ENCODE measurements at places on chromosomes 5 and 9.
A peak's percentile ranks its signal among the peaks of the same experiment; 100 is the strongest.

DNA sequence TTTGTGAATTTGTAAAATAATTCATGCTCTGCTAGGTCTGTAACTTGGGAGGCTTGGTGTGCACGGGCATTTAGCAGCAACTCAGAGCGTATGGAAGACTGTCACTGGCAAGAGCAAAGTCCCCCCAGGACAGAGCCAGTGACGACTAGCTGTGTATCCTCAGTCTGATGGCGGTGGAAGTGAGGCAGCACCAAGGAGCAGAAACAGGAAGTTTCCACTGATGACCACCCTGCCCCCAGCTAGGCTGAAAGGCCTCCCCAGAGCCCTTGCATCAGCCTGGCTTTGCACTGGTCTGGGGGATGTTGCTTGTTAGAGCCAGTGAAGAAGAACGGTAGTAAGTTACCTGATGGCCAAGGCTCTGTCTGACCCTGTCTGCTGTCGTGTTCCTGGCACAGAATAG, 66.8 kb upstream of the ABL1 start:
- no peak for DNase-seq

DNA sequence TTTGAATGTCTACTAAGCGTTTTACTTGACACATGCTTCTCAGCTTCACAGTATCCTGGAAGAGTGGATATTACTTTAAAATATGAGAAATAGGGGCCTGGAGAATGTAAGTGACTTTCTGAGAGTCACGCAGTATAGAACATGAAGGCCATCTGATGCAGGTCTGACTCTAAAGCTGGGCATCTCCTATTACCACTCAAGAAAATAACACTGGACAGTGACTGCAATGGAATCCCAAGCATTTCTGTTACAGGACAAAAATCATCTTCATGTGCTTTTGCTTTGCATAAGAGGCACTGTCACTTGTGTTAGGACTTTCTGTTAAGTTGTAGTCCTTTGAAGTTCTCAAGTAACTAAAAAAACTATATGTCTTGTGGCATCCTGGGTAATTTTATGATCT, 335.5 kb downstream of the FBXL7 start:
- no peak for DNase-seq

DNA sequence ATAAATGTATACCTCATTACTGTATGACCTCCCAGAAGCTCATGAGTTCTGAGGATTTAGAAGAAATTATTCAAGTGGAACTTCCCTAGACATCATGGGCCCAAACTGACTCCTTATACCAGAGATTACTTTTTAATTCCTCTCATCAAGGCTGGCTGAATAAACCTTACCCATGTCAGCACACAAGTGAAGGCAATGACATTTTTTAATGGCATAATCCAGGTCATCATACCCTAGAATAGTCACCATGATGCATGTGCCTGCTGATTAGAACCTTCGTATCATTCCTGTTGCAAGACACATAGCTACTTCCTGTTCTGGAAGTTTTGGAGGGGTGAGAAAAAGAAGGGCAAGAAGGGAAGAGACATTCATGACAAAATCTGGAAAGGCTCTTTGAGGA, 49.8 kb upstream of the IFNK start:
- no peak for DNase-seq

DNA sequence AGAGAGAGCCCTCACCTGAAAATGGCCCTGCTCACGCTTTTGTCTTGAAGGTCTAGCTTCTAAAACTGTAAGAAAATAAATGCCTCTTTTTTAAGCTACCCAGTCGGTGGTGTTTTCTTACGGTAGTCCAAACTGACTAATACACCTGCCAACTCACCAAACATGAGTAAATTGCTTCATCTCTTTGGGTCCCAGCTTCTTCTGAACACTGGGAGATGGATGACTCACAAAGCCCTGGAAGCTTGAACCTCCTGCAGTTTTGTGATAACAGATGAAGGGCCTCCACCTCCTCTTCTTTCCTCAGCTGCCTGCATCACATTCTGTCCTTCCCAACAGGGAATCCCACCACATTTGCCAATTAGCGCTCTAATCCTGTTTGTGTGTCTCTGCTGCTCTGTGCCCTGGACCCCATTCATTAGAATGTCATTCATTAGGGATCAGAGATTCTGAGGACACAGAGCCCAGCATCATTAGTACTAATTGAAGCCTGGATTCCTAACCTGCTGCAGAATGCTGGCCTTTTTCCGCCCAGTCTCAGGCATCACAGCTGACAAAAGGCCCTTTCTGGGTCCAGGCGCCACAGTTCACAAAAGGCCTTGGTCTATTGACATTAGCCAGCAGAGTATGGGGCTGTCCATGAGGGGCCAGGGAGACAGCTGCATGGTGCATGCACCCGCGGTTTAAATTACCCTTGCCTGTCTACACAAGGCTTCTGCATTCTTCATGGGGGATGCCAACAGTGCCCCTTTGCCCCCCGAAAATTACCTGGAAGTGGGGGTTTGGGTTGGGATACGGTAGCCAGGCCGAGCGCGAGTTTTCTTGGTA, 349.3 kb downstream of the SEMA5A start:
- DNase-seq: no peak

GRCh38 chr5:171469326-171469725, 49.9 kb downstream of the FGF18 start:
- no peak for DNase-seq

- DNase-seq: peak; percentile 33
These were observed 15.4 kb downstream of the CDC42SE2 start for GRCh38 chr5:131279204-131279603.

- DNase-seq: no peak
These were observed 1.7 kb downstream of the GFM2 start for GRCh38 chr5:74765201-74765600.

DNA sequence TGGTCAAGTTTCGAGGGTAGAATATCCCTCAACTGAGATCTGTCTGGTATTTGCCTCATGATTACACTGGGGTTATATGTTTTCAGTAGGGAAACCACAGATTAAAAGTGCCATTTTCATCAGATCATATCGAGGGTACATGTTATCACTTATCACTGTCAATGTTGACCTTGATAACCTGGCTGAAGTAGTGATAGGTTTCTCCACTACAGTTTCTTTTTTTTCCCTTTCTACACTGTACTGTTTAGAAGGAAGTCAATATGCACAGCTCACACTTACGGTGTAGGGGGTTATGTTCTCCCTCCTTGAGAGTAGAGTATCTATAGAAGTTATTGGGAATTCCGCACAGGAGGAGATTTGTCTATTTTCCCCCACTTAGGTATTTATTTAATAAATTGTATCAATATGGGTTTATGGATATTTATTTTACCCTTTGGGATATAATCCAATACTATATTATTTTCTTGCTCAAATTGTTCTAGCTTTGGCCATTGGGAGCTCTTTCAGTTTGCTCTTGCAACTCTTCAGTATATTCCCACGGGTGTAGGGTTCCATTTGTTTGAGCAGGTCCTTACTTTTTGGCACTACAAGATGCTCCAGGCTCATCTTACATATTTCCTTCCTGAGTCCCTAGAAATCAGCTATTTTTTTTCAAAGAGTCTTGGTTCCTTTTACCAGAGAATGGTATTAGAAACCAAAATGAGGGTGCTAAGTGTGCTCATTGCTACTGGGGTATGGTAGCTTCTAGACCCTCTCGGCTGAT, 444.5 kb downstream of the RAB3C start:
- DNase-seq: no peak

- no peak for DNase-seq
These were observed 186.3 kb upstream of the EGFLAM start for GRCh38 chr5:38071831-38072694.

GRCh38 chr5:98468188-98468869, 305.1 kb upstream of the RGMB start:
- no peak for DNase-seq

- no peak for DNase-seq
These were observed 175.1 kb downstream of the ACER2 start for GRCh38 chr9:19583890-19584289.

GRCh38 chr9:30732060-30732459, 1652.4 kb upstream of the ACO1 start:
- DNase-seq: no peak

DNA sequence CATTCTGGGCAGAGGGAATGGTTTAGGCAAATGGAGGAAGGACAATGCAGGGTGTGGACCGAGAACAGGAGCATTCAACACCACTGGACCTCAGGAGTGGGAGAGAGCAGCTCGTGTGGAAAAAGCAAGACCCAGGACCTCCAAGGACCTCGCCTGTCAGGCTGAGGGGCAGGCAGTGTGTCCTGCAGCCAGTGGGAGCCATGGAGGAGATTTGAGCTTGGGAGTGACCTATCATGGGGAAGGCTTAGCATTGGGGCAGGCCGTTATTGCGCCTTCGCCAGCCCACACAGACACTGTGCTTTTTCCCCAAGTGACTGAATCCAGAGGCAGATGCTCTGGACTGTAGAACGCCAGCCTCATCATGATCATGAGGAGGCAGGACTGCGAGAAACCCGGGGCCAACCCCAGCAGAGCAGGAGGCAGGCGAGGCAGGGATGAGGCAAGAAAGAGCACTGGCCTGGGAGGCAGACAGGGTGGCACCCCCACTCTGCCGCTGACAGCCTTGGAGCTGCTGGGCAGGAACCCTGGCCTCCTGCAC, 3.3 kb downstream of the CDHR2 start:
- no peak for DNase-seq

DNA sequence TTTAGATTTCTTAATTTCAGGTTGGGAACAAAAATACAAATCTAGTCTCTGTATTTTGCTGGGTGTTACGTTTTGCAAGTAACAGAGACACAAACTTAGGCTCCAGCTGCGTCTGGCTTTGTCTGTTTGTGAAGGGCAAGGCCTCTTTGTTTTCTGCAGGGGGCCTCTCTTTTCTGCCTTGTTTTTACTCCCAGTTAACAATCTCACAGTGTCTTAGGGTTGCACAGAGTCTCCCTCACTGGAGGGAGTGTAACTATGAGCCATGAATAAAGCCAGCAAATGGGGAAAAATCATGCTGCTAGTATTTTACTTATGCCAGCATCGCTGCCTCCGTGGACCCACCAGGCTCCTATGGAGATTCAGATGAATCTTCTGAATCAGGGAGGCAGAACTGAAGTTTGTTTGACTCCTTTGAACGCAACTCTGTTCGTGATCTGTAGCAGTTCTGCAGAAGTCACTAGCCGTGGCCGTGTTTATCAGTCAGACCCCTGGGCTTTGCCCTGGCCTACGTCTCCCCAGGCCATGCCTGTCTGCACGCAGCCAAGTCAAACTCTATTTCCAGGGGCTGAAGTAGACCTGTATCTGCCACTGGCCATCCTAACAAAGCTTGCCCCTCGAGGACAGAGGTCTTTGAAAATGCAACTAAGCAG, 77.2 kb downstream of the ATP10B start:
- DNase-seq: no peak

GRCh38 chr5:14723701-14724132, 59.2 kb downstream of the OTULIN start:
- no peak for DNase-seq

- no peak for DNase-seq
These were observed 120.8 kb downstream of the GALNT10 start for GRCh38 chr5:154311362-154311761.

DNA sequence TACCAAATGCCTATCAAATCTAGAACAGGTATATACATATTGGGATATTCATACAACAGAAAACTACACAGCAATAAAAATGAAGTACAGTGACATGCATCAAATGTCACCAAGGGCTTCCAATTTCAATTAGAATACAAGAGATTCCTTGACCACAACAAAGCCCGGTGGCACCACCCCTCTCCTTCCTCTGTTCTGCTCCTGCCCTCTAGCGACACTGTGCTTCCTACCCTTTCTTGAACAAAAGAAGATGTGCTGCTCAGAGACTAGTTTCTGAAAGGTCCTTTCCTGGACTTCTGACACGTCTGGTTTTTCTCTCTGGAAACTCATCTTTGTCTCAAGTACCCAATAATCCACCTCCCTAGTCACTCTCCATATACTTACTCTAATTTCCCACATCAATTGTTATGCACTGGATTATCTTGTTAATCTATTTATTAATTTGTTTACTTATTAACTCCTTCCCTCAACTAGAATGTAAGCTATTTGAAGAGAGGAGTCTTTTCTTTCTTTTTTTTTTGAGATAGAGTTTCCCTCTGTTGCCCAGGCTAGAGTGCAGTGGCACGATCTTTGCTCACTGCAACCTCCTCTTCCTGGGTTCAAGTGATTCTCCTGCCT, 70.4 kb upstream of the CTSV start:
- DNase-seq: no peak

DNA sequence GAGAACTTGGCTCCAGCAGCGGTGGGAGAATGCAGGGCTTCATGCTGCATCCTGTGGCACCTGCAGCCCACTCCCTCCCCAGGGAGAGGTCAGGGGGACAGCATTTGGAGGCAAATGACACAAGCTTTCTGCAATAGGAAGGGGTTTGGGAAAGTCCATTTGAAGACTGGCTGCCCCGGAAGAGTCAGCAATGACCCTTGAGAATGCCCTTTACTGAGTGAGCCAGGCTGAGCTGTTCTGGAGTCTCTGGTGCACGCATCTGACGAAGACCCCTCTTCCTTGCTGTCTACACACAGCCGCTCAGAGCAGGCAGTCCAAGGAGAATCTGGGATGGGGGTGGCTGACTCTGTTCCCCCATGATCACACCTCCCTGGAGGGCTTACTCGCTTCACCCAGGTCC, 5.5 kb upstream of the NXNL2 start:
- no peak for DNase-seq

DNA sequence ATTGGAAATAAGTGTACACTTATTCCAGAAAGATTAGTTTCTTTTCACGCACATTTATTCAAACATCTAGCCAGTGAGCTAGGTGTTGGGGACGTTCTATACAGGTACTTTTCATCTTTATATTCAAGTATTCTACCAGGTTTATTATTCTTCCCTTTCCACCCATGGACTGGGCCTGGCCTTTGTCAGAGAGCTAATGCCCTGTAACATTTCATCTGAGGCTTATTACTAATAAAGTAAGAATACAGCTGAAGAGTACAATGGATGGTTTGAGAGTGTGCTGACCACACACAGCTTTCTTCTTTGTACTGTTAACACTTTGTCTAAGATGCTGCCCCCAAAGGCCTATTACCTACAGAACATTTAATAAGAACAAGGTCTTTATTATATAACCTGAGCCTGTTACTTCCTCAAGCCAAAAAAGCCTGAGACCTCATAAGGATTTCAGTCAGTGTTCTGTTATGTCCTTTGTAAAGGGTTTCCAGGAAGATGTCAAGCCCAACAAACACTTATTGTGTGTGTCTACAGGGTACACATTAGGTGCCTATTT, 93.5 kb downstream of the ZNF608 start:
- DNase-seq: no peak

DNA sequence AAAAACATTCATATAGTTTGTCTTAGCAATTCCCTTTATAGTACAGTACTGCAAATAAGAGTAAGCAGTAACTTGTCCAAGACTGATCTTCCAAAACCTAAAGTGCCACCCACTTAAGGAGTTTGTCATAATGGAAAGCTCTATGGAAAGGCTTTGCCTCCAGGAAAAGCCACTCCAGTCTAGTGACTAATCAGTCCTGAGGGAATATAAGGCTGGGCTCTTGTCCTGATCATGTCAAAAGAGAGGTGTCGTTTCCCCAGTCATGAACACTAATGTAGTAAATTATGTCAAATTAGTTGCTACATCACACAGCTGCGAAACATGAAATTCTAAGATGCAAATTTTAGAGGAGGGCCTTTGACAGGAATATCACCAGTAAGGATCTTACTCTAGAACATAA, 271.6 kb downstream of the GABRB2 start:
- no peak for DNase-seq

GRCh38 chr5:90549729-90550275, 8.8 kb upstream of the ADGRV1 start:
- no peak for DNase-seq

- DNase-seq: no peak
These were observed 52.2 kb upstream of the SPATA31E1 start for GRCh38 chr9:87830446-87830845.

- DNase-seq: no peak
These were observed 13.9 kb upstream of the OSMR start for GRCh38 chr5:38831909-38832308.

- no peak for DNase-seq
These were observed 51.1 kb downstream of the C9orf152 start for GRCh38 chr9:110156902-110157301.

Measured in memory B cell (primary cell).